Colonic mucosa (tissue), 4 donors: ENCODE measurements at places on chromosomes 12 and 14. TPM values are rescaled to one million over a fixed set of nuclear protein-coding genes. Genes with fewer than 3 reads are reported as not detected.

FITM1 gene
- 0.85 TPM for total RNA-seq

KLRG1 gene
- total RNA-seq = 1.0 TPM

TAS2R30 gene
- total RNA-seq = 2.0 TPM

CCDC196 gene
- total RNA-seq = 1.3 TPM

KRT75 gene
- total RNA-seq = 0.10 TPM

IL22 gene
- total RNA-seq = not detected

GRCh38 chr12:117101953-117102799, 3.0 kb upstream of the TESC start:
- no peak for DNase-seq

DNA sequence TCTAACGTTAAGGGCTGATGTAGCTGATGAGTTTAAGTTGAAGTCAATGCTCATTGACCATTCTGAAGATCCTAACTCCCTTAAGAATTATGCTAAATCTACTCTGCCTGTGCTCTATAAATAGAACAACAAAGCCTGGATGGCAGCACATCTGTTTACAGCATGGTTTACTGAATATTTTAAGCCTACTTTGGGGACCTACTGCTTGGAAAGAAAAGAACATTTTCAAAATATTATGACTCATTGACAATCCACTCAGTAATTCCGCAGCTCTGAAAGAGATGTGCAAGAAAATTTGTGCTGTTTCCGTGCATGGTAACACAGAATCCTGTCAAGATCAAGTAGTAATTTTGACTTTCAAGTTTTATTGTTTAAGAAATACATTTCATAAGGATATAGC, 35.0 kb upstream of the NAV3 start:
- DNase-seq = no peak

DNA sequence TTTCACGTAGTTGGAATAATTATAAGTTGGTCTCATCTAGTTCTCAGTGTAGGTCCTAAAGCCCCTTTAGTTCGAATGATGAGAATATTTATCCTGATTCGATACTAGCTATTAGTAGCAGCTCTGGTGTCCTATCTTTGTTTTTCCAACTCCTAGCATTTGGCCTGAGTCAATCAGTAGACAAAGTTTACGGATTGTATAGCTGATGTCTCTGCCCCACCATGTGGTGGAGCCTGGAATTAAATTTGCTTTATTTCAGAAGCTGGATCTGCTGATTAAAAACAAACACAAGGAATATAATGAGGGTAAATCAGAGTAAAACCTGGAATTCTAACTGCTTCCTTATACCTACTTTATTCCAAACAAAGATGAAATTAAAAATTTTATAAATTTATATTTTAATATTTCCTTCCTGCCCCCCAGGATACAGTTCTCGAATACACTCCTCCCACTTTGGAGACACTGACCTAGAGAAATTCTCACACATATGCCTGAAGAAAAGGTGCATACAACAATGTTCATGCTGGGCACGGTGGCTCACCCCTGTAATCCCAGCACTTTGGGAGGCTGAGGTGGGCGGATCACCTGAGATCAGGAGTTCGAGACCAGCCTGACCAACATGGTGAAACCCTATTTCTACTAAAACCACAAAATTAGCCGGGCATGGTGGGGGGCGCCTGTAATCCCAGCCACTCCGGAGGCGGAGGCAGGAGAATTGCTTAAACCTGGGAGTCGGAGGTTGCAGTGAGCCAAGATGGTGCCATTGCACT, 7.6 kb upstream of the BRMS1L start:
- no peak for DNase-seq

DNA sequence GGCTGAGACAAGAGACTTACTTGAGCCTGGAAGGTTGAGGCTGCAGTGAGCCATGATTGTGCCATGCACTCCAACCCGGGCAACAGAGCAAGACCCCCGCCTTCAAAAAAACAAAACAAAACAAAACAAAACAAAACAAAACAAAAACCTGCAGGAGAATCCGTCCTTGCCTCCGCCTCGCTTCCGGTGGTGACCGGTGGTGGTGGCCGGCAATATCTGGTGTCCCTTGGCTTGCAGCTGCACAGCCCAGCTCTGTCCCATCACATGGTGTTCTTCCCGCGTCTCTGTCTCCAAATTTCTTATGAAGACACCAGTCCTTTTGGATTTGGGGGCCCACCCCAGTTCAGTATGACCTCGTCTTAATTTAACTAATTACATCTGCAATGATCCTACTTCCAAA, 10.0 kb downstream of the SMIM41 start:
- no peak for DNase-seq

DNA sequence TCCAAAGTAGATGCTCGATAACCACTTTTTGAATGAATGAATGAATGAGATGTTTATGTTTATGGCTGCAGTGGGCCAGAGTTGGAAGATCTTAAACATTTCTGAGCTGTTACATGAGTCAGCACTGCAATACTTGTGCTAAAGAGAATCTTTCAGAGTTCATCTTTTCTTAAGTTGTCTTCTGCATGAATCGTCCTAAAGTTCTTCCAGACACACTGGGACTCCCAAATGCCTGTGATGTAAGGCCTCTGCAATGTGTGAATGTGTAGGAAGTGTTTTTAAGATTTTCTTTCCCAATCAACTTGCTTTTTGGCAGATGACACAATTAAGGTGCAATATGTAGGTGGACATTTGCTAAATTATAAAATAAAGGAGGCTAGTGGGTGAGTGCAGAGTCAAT, 50.3 kb upstream of the TRIM9 start:
- no peak for DNase-seq

DNA sequence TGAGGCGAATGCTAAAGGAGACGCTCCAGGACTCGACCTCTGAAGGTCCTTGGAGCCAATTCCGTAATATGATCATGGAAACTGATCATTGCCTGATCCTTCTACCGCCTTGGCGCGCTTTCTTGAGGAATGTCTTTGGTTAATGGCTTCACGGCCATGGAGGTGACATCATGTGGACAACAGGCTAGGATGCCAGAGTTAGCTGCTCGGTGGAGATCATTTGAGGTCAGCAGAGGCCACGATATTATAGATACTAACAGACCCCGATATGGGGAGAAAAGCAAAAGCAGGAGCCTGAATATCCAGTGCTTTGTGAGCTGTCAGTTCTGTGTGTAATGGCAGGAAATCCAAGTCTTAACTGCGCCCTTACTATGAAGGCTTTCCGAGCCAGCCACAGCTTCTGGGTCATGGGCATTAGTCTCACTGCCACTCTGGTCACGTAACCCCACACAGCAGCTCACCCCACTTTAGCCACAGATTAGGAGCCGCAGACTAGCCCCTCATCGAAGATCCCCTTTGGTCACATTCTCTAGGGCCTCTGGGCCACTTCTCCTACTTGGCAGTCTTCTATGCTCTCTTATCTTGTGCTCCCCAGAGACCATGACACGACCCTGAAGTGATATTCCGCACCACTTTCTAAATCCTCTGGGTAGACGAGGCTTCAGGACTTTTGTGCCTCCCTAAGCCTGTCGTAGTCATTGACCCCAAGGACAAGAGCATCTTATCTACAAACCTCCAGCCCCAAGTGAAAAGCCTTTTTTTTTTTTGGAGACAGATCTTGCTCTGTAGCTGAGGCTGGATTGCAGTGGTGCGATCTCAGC, 724 bp upstream of the CS start:
- DNase-seq = no peak

DNA sequence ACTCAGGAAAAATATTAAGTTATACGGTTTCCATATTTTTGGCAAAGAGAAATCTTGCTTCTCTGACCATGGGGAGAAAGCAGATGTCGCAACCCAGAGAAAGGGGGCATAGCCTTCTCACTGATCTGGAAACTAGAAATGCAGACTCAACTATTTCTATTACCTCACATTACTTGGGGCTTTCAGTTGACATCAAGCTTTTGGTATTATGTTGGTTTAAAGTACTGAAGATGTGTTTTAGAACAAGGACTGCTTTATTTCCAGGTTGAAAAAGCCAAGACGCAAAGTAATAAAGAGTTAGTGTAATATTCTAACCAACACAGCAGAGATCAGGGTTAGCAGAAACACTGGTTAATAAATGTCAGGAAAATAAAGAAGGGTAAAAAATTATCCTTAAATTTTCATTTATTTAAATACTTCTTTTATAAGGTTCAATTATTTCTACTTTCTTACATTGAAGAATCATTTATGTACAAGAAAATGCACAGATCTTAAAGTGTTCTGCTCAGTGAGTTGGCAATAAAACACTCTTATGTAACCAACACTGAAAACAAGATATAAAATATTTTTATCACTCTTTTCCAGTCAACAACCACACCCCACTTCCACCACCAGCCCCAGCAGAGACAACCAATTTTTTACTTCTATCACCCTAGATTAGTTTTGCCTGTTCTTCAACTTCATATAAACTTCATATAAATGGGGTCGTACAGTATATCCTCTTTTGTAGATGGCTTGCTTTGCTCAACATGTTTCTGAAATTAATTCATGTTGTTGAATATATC, 26.0 kb downstream of the DCP1B start:
- no peak for DNase-seq

DNA sequence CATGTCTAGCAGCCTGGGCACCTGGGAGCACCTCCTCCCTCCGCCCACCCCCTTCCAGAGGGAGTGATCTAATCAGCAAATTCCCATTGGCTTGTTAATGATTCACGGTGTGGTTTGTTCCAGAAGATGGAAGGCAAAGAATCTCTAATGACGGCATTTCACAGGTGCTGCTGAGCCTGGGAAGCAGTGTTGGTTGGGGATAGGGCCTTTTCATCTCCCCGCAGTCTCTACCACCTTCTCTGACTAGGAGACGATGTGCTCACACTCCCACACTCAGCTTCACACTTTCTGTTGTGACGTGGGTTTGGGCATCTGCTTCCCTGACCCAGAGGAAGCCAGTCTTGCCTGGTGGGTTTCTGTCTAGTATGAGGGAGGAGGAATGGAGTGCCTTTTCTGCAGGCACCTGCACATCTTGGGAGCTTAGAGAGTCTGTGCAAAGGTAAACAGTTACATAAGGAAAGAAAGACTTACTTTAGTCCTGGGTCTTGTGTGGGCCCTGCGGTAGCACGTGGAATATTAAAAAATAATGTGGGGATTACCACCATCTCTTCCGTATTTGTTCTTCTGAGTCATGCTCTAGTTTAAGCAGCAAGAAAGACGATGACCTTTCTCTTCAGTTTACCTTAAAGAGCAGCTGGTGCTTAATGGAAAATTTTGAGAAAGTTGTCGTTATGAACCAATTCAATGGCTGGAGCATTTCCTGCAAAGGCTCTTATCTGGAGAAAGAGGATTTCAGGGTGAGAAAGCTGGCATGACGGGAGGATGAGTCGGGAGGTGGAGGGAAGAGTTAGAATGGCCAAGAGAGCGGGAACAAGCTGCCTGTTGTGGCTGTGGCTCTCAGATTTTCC, 70.6 kb upstream of the ARHGAP5 start:
- no peak for DNase-seq

DNA sequence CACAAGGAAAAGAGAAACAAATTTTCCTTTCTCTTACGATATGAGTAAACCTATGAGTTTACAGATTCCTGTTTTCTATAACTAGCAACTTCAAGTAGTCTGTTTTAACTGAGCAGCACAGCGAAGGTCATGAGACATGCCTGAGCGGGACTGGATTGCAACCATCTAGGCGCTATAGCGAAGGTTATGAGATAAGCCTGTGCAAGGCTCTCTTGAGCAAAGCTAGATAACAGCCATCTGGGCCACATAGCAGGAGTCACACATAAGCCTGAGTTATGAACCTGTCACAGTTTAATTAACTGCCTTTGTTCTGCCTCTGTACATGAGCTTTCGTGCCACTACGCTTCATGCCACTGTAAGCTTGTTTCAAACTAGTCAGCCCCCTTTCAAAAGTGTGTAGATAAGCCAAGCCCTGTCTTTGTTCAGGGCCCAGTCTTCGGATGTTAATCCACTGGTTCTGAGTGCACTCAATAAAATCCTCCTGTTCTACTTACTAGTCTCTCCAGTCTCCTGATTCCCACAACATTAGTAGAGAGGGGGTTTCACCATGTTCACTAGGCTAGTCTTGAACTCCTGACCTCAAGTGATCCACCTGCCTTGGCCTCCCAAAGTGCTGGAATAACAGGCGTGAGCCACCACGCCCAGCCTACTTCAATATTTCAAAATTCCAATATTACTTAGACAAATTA, 47.1 kb downstream of the SEC23A start:
- no peak for DNase-seq

- DNase-seq = no peak
These were observed 16.5 kb downstream of the MYO1A start for GRCh38 chr12:57033431-57033830.

- DNase-seq = no peak
These were observed 196.1 kb upstream of the FLRT2 start for GRCh38 chr14:85333841-85334240.
